ENCODE measurements at places on chromosomes 6 and 20.

- DNase-seq: no peak
These were observed 2.1 kb downstream of the SGK2 start for GRCh38 chr20:43560974-43561373.

DNA sequence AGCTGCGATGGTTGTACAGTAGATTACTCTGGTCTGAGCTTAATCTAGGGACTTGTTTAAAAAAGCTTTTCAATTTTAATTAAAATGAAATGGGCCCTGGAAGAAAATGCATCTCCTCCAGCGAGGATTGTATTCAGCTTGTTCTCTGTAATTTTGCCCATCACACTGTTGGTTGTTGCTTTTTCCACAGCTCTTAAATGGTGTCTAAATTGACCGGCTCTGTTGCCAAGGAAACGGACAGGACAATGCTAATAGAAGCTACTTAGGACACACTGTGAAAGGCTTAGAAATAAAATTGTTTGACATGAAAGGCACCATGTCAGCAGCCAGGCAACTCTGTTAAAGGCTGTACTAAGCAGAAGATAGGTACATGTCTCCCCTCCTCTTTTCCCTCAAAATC is 116.7 kb upstream of the NRSN1 start:
- no peak for DNase-seq

DNA sequence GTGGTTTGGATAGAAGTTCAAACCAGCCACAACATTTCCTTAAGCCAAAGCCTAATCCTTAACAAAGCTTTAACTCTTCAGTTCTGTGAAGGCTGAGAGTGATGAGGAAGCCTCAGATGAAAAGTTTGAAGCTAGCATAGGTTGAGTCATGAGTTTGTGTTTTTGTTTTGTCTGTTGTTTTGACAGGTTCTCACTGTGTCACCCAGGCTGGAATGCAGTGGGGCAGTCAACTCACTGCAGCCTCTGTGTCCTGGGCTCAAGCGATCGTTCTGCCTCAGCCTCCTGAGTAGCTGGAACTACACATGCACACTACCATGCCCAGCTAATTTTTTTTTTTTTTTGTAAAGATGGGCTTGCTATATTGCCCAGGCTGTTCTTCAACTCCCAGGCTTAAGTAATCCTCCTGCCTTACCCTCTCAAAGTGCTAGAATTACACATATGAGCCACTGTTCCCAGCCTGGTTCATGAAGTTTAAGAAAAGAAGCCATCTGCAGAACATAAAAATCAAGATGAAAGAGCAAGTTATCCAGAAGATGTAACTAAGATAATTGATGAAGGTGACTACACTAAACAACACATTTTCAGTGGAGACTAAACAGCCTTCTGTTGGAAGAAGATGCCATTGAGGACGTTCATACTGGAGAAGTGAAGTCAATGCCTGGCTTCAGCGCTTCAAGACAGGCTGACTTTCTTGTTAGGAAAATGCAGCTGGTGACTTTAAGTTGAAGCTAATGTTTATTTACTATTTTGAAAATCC is 96.2 kb downstream of the SMAP1 start:
- DNase-seq: no peak

- no peak for DNase-seq
These were observed 6.3 kb upstream of the AP5S1 start for GRCh38 chr20:3813848-3814581.

DNA sequence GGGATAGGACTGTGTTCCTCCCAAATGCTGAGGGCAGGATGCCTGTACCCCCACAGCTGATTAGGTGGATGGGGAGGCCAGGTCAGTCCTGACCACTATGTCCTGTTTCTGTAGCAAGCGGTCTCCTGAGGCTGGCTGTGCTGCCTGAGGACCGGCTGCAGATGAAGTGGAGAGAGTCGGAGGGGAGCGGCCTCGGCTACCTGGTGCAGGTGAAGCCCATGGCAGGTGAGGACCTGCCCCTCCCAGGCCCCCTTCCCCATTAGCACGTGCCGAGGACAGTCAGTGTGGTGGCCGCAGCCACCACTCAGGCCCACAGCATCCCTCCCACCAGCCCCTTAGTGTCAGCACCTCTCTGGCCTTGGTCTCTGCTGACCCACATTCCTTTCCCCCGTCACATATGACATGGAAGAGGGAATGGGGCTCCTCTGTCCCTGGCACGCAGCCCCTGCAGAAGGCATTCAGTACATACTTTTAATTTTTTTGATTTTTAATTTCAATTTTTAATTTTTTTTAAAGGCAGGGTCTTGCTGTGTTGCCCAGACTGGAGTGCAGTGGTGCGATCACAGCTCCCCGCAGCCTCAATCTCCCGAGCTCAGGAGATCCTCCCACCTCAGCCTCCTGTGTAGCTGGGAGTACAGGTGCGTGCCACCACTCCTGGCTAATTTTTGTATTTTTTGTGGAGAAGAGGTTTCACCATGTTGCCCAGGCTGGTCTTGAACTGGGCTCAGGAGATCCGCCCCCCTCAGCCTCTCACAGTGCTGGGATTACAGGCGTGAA is 5.0 kb downstream of the COL20A1 start:
- DNase-seq: no peak

GRCh38 chr20:58233881-58234528 is 5.6 kb upstream of the ANKRD60 start:
- no peak for DNase-seq
